ENCODE measurements at places on chromosomes 3 and 15. TPM values are rescaled to one million over a fixed set of nuclear protein-coding genes. Genes with fewer than 3 reads are reported as not detected.

DNA sequence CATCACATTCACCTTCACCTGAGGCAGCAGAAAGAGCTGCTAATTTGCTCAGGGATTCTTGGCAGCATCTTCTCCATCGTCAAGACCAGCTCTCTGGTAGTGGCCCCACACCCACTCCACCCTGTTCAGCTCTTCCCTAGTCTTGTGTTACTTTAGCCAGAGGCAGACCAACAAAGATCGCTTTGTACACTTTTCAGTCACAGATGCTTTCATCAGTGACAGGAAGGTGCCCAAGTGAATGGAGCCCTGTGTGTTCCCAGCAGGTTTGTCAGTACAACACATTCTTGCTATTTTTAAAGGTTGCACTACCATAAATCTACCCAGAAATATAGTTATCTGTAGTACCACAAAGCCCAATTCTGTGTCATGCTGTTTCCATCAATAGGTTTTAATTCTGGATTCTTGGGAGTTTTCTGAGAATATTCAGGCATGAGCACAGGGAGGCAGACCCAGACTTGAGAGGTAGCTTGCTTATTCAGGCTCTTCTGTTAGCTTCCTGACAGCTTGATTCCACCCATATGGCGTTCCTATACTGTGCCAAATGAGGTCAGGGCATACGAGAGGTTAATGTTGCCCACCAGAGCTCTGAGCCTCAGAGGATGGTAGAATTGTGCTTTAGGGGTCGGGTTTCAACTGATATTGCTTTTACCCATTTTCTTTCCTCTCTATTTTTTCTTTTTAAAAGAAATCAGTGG lies 109.8 kb upstream of the MANF start:
- DNase-seq, result no peak

The ADGRG7 gene
- total RNA-seq, result not detected

The MOBP gene
- not detected for total RNA-seq

GRCh38 chr3:70333080-70333479 lies 20.6 kb upstream of the MDFIC2 start:
- no peak for DNase-seq

The AGBL1 gene
- 0.02 TPM for total RNA-seq

The CD96 gene
- not detected for total RNA-seq
